Activated T-helper 1 cell treated with Interleukin-2 at 50 U/mL for 16 hours (primary cell): ENCODE measurements at places on chromosomes 7 and 10.

DNA sequence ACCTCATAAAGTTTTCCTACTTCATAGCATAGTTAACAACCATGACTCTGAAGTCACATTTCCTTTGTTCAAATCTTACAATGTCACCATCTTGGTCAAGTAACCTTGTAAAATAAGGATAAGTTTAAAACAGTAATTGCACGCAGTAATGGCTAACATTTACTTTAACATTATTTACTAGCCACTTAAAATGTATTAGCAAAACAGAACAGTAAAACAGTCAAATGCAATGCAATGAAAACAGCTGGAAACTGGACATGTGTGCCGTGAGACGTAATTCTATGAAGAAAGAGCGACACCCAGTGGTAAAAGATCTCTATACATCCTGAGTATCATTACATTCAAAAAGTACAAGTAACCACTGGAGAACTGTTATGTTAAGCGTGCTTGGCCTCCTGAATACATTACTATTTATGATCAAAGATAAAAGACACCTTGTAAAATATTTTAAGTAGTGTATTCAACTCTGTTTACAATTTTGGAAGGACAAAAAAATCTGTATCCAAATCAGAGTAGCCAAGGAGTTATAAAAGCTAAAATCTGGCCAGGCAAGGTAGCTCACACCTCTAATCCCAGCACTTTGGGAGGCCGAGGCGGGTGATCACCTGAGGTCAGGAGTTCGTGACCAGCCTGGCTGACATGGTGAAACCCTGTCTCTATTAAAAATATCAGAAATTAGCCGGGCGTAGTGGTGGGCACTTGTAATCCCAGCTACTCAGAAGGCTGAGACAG lies 27.2 kb downstream of the ATE1 start:
- DNase-seq: no peak

DNA sequence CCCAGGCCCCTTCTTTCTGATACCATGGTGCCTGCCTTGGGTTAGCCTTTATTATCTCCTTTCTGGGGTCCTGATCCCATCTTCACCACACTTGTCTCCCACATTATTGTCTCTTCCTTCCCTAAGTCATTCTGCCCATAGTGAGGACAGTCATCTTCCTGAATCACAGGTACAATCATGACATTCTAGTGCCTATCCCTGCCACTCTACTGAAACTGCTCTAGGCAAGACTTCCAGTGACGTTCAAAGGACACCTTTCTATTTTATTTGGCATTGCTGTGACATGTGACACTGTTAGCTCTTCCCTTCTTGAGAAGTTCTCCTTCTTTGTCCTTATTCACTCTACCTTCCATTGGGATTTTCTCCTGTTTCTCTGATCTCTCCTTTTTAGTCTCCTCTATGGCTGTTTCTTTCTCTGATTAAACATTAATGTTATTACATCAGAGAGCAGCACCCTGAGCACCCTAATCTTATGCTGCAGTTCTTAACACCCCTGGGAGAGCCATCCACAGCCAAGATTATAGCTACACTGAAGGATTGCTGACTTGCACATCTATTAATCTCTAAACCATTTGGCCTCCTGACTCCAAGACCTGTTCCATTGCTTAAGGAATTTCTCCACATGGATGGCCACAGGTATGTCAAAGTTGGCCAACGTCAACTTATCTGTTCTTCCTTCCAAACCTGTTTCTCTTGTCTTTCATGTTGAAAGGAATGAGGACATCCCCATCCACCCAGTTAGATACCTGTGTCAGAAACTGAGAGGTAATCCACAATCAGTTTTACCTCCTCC lies 10.9 kb downstream of the MACC1 start:
- no peak for DNase-seq

DNA sequence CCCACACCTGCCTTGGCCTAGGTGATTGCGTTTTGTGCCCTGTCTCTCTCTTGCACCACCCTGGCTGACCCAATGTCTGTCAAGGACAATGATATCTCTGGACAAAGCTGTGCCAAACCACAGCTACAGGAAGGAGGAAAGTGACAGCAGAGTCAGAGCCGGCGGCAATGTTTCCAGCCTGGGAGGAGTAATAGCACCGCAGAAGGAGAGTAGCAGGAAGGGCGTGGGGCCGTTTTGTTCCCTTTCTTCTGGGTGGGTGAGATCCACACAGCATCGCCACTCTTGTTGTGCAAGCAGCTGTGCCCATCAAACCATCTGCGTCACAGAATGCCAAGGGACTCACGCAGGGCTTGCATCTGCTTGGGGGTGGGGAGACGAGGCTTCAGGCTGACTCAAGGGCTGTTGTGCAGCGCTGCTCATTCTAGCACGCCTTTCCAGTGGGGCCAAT lies 341.6 kb upstream of the AUTS2 start:
- no peak for DNase-seq

DNA sequence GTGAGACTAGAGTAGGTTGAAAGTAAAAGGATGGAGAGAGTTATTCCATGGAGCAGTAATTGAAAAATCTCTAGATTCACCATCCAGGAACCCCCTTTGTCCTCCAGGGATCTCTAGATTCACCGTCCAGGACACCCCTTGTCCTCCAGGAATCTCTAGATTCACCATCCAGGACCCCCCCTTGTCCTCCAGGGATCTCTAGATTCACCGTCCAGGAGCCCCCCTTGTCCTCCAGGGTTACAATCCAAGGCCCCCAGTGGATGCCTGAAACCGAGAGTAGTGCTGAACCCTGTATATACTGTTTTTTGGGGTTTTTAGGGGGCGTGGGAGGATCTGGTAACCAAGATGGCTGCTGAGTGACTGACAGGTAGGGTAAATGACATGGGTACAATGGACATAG lies 38.3 kb upstream of the PPP2R2D start:
- no peak for DNase-seq

- no peak for DNase-seq
These were observed 97.0 kb upstream of the AMPH start for GRCh38 chr7:38728145-38728544.
